ENCODE measurements at places on chromosomes 7 and 10.

DNA sequence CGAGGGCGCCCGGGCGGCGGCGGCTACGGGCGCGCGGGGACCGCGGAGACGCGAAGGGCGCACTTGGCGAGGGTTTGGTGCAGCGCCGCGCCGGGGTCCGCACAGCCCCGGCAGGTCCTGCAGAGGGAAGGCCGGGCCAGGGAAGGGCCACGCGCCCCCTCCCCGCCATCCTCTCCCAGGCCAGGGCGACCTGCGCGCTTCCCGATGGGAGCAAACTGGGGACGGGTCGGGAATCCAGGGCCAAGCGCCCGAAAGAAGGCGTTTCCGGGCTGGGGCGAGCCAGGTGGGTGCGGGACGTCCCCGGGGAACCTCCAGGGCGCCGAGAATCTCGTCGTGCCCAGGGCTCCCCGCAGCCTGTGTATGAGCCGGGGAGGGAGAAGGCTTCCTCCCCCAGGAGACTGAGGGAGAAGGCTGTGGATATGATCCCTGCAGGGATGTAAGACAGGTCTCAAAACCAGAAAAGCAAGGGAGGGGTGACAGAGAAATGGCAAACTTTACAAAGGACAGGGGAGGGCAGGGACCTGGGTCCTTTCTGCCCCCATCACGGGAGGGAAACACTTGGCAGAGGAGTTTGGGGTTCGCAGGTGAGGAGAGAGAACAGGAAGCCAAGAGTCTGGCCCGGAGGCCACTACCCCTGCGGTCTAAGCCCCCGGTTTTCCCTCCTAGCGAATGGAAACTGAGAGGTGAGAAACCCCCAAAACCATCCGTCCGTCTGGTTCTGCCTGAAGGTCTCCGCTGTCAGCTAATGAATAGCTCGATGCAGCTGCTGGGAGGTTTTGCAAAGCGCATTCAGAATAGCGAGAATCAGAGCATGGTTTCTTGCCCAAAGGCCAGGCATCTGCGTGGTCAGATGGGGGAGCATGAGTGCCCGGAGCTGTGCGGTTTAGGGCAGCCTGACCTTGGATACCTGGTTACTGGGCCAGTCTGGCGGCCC lies 674 bp downstream of the AMZ1 start:
- no peak for DNase-seq

GRCh38 chr10:13521026-13521425 lies 7.8 kb downstream of the BEND7 start:
- DNase-seq: no peak

DNA sequence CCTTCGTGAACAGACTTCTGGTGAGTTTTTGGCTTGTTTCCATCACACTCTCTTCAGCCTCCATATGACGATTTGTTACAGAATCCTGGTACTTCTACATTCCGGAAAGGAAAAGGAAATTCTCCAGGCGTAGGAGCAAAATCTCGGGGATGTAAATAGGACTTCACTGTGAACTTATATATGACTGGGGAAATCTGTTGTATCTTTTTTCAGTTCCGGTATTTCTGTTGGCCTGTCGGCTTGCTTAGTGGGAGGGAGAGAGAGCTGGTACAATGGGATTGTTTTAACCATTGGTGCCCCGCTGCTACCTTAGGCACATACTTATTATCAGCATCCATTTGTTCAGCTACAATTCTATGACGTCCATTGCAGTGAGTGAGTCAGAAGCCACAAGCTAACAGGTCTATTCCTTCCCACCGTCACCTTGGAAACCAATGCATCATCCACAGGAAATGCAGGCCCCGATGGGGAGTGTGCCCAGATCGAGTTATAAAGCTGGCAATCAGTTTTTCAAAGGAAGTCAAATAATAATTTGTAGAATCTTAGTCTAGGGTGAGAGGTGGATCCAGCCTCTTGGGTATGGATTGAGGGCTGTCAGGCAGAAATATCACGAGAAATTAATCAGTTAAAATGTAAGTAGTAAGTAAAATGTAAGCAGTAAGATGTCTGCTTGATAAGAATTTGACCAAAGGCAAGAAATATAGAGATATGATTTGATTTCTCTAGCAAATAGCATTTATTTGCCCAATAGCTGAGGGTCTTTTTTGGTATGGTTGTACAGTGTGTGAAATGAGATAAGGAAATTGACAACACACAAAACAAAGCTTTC lies 92.0 kb upstream of the MKLN1 start:
- DNase-seq: peak; percentile 92

DNA sequence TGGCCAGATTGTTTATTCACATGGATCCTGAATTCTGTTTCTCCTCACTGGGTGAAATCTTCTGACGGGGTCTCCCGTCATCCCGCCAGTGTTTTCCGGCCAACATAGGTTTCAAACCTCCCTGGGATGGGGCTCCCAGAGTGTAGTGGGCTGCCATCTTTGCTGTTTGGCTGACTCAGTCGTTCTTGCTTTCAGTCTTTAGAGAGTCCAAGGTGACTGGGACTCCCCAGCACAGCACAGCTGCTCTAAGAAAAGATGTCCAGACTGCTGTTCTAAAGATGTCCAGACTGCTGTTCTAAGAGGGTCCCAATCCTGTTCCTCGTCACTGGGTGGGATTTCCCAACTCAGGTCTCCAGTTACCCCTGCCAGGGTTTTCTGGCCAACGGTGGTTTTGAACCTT lies 801.9 kb upstream of the IGFBP3 start:
- no peak for DNase-seq

DNA sequence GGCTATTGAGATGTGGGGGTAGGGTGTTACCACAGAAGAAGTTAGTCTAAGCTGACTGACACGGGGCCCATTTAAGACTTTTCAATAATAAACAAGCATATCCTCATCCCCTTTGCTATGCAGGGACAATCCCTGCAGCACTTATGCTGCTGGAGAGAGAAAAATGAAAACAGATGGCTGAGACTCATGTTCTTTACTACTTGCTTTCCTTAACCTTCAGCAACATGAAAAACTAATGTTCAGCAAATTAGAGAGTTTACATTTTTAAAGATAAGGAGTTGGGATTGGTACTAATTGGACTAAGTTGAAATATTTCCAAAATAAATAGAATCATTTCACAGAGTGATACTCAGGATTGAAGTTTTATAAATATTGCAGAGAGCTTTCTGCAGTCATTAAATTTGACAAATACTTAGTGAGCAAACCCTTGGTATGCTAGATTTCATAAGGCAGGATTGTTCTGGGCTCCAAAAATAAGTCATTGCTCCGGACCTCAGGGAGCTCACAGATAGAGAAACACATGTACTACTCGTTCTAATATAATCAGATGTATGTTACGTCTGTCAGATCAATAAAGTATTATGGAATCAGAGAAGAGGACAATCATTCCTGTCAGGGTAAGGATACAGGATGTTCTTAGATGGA lies 147.1 kb upstream of the LRRN3 start:
- DNase-seq: peak; percentile 69

DNA sequence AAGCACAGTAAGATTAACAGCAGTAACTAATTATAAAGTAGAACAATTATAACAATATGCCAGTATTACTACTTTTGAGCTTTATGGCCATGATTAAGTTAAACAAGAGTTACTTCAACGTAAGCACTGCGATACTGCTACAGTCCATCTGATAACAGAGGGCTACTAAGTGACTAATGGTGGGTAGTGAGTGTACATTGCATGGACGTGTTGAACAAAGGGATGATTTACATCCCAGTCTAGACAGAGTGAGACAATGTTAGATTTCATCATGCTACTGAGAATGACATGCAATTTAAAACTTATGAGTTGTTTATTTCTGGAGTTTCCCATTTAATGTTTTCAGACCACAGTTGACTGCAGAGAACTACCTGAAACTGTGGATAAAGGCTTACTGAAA lies 45.6 kb downstream of the TPST1 start:
- peak; percentile 52 for DNase-seq

DNA sequence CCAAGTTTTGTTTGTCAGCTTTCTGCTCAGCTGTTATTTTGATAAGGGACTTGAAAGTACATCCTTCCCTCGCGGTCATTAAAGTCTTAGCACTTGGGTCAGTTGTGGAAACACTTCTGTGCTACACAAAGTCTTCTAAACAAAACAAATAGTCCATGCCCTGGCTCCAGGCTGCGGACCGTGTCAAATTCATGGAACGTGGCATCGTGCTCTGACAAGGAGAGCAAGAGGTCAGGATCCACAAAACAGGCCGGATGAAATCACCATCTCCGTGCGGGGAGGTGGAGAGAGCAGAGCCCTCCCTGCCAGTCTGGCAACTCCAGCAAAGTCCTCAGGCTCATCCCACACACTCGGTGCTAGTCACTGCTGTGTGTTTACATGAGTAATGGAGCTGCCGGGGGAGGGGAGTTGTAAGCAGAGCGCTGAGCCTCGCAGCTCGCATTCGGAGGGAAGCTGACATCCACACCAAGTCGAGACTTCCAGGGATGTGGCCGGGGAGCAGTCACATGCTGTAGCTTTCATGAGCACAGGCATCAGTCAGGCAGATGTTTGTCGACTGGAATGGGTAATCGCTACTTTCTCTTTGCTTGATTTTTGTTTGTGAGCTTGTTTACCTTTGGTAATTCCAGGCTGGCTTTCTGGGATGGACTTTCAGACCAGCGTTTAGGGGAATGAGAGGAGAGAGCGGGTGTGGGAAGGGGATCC lies 147.6 kb downstream of the ARID5B start:
- peak; percentile 94 for DNase-seq

GRCh38 chr10:69327463-69328379 lies 49.4 kb downstream of the HK1 start:
- DNase-seq: no peak

DNA sequence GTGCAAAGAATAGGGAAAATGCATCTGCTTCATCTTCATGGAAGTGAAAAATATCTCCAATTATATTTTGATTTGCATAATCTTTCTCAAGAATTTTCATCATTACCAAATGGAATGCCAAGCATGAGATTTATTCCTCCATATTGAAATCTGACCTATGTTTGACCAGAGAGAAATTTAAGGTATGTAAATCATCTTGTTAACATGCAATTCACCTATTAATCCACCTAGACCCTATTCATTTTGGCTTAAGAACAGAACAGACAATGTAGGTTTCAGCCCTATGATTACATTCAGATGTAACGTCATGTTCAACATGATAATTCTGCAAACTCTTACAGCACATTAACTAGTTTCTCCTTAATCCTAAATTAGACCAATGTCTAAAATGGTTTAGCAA lies 30.8 kb upstream of the TMEM140 start:
- no peak for DNase-seq

- DNase-seq: no peak
Measured at GRCh38 chr7:12893292-12893691, 205.9 kb downstream of the ARL4A start.

- no peak for DNase-seq
Measured at GRCh38 chr10:75553550-75553949, 122.1 kb downstream of the LRMDA start.

DNA sequence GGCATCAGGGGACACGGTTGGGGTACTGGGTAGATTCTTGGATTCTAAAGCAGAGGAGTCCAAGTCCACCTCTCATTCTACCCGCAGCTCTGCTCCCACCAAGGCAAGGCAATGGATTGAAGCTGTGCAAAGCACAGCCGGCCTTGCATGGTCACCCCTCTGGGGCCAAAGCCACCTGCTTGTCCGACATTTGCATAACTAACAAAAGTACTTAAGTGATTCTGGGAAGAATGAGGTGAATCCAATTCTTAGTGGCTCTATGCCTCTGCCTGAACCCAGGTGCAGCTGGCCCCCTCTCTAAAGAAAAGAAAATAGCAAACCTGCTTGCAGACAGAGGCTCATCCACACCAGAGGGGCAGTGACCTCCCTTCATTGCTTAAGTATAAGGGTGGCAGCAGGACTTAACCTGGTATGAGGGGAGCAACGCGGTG lies 10.7 kb upstream of the COBL start:
- DNase-seq: no peak

DNA sequence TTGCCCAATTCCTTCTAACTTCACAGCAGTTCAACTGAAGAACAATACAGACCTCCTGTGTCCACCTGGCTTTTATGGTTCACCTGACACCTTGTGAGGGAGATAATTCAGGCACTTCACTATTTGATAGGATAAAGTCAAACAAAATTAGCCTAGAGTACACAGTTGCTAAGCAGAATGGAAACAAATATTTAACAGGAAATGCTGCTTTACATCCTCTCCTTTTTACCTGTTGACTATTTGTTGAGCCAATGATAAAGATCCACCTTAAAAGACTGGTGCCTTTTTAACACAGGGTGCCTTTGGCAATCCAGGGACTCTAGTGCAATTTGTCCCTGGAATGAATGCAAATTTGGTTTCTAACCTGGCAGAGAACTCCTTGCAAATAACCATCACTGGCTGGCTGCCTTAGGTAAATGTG lies 39.8 kb downstream of the ITPRID1 start:
- DNase-seq: no peak

DNA sequence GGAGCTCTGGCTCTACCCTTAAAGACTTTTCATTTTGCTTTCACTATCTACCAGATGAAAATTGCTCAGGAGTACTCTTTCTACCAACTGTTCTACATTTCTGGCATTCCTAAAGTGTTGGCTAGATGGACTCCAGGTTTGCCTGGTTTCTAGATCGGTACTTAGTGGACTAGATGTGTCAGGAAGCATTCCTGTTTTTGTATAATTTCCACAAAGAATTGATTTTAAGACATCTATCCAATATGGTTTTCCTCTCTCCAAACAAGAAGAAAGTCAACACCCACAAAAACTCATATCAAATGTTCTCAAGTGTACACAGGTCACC lies 157.7 kb downstream of the CHRM2 start:
- no peak for DNase-seq

DNA sequence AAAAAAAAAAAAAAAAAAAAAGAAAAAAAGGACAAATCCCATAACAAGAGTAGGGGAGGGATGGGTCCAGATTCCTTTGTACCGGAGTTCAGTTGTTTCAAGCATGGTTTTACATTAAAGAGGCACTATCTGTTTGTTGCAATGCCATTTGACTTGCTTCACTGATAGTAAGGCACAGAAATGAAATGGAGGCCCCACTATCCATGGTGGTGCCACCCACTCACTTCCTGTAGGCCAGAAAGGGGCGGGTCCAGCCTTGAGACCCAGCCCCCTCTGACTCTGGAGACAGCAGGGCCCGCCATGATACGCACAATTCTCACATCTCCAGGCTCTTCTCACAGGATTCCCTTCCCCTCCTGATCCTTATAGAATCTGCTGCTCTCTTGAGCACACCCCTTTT lies 100.0 kb downstream of the CLEC2L start:
- no peak for DNase-seq

DNA sequence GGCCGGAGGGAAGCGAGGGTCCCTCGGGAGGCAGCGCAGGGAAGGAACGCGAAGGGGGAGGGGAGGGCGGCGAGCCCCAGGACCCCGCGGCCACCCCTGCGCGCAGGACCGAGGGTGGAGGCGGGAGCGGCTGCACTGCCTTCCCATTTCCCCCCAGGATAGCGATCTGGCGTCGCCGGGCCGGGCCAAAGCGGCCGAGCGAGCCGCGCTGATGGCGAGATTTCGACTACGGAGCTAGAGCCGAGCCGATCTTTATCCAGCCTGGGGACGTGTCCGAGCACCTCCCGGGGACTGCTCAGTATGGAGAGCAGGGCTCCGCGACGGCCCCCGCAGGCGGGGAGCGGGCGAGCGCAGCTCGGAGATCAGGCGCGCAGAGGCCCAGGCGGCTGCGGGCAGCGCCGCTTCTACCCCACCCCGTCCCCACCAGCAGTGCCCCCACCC lies 590 bp upstream of the CRTAC1 start:
- no peak for DNase-seq

- DNase-seq: no peak
Measured at GRCh38 chr7:106793015-106793975, 71.8 kb upstream of the PIK3CG start.

GRCh38 chr7:123154231-123154860 lies 45.4 kb downstream of the SLC13A1 start:
- no peak for DNase-seq

All from AG04449 (cell line).